ENCODE measurements at places on chromosomes 1 and 21.

DNA sequence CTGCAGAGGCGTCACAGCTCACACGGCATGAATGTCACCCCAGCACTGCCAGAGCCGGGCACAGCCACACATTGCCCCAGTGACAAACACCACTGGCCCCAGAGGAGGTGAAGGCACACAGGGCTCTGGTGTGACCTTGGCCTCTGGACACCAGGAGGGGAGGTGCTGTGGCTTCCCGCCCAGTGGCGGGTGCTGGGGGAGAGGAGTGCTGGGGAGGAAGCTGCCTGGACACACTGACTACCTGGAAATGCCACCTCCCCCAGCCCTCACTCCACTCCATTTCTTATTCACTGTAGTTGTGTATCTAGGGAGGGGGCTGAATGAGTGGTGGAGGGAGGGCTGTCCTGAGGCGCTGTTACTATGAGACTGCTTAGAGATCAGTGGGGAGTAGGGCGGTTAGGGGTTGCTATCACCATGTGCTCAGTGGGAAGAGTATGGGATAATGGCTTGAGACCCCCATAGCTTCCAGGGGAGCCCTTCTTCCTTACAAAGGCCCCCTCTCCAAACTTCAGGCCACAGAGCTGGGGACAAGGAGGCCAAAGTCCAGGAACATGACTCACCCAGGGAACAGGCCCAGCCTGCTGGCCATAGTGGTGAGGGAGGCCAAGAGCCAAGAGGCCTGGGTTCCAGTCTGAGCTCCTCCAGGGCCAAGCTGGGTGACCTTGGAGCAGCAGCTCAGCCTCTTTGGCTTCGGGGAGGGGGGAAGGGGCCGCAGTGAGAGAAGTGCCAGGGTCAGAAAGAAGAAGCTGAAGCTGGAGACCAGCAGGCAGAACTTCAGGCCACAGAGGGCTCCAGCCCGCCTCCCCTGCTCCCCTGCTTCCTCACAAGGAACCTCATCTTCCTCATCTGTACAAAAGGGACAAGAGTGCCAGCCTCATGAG, 40.1 kb downstream of the AHDC1 start:
- no peak for DNase-seq

DNA sequence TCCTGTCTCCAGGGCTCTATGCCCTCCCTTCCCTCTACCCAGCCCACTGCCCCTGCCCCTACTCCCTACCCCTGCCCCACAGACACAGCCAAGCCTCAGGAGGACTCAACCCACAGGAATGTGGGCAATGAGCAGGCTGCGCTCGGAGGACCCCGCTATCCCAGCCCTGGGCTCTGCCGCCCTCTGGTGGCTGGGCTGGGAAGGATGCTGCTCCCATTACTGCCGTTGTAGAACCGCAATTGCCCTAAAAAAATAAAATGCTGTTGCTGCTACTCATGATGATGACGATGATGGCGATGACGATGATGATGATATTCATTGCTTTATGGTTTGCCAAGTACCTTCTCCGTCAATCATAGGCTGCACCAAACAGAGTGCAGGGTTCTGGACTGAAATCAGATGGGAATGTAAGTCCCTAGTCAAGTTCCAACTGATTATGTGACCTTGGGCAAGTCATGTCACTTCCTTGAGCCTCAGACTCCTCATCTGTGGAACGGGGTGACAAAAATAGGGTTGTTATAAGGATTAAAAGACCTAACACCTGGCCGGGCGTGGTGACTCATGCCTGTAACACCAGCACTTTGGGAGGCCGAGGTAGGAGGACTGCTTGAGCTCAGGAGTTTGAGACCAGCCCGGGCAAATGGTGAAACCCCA, 24.6 kb downstream of the ARHGEF19 start:
- DNase-seq: peak; percentile 52

- DNase-seq: no peak
Observed at GRCh38 chr1:82515650-82516049, 714.9 kb downstream of the ADGRL2 start.

DNA sequence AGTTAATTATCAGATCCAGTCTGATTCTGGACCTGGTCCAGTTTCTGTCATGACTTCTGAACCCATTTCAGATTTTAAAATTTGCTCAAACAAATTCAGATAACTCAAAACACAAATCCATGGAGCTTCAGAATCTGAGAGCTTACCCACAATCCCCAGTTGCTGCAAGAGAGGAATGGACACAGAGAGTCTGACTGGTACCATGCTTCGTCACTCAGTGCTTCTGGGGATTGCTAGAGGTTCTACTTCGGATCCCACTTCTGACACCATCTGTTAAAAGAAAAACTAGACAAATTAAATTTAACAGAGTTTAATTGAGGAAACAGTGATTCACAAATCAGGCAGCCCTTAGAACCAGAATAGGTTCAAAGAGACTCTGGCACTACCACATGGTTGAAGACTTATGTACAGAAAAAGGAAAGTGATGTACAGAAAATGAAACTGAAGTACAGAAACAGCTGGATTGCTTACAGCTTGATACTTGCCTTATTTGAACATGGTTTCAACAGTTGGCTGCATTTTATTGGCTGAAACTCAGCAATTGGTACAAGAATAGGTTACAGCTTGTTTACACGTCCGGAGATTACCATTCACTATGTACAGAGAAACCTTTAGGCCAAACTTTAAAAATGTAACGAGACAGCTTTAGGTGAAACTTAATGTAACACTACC, 60.7 kb upstream of the TEKT2 start:
- DNase-seq: no peak

DNA sequence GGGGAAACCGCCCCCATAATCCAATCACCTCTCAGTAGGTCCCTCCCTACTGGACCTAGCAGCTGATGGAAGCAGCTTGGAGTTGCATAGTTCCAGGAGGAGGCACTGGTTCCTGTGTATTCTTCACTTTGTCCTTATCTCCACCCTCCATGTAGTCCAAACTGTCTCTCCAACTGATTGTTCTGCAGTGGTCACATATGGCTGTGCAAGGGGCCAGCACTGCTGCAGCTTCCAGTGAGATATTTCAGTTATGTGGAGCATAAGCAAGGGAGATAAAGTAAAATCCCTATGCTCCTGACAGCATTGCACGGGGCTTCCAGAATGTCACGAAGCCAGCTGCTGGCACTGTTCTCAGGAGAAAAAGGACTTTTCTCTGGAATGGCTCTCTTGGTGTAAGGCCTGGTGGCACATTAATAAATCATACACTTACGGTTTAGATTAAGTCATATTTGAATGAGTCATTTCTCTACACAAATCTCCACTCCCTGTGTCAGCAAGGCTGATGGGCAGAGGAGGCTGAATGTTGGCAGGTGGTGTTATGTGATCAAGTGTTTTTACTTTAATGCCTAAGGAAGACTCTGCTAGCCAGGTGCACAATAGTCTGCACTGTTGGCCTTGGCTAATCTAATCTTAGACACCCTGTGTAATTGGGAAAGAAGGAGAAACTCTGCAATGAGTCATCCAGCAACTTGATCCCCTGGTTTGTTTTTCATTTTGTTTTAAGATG, 93.4 kb downstream of the KCNK1 start:
- DNase-seq: no peak

DNA sequence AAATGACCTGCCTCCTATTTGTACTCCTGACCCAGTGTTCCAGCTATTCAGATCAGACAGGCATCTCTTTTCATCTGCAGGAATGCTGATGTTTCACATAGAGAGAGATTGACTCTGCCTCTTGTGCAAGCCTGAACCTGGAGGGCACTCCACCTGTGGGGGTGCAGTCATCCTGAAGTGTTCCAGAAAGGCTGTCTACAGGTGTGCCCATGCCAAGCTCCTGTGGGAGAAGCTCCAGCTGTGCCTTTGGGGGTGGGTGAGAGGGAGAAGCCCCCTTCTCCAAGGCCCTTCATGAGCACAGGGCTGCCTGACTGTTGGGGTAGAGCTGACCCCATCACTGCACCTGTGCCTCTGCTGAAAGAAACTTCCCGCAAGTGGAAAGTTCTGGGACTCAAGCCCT, 22.8 kb downstream of the IFI44 start:
- no peak for DNase-seq

DNA sequence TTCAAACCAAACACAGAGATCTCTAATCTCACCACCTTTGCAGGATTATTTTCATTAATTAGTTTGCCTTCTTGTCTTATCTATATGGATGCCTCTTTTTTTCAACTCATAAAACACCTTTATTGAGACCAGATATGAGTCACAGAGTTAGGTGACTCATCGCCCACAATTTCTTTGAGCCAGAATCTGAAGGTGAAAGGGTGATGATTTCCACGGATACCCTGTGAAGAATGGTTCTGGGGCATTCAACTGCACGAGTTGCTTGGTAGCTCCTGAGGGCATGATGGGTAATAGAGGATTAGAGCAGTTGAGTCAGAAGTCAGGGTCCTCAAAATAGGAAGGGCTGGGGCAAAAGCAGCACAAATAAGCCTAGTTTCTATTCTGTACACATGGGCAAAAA, 128.2 kb downstream of the TBX19 start:
- DNase-seq: no peak
